ENCODE measurements at places on chromosomes 7 and 10.
A peak's percentile ranks its signal among the peaks of the same experiment; 100 is the strongest.

GRCh38 chr7:97635622-97636021 is 96.3 kb upstream of the TAC1 start:
- no peak for DNase-seq

DNA sequence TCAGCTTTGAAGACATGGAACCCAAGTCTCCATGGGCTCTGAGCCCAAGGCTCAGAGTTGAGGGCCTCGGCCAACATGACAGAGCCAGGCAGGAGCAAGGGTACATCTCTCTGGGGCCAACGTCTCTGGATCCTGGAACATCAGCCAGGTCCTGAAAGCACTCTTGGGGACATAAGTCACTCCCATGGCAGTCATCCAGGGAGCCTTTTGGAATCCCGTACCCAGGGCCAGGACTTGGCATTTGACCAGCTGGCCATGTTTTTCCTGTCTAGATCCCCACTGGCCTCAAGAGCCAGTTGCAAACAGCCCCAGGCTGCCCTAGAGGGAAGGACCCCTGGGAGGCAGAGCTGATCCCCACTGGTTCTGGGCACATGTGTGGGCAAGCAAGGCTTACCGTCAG is 4.3 kb upstream of the CXCL12 start:
- DNase-seq = no peak

DNA sequence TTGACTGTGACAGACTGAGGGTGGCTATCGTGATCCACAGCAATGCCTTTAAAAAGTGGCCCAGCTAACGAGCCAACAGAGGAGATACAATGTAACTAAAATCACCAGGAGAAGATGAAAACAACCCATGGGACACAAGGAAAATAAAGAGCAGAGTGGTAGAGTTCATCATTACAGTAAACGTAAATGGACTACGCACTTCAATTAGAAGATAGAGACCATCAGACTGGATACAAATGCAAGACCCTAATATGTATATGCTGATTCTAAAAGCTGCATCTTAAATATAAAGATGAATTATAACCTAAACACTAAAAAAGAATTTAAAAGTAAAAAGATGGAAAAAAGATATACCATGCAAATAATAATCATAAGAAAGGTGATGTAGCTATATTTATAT is 6.6 kb upstream of the STK32C start:
- DNase-seq = no peak

GRCh38 chr10:43373461-43373860 is 2.0 kb downstream of the FXYD4 start:
- no peak for DNase-seq

GRCh38 chr7:30941582-30942323 is 22.0 kb upstream of the GHRHR start:
- DNase-seq = no peak

GRCh38 chr7:82506208-82506607 is 62.6 kb upstream of the CACNA2D1 start:
- no peak for DNase-seq

GRCh38 chr7:22856416-22856815 is 33.8 kb upstream of the TOMM7 start:
- DNase-seq = no peak

GRCh38 chr7:112182749-112183148 is 23.4 kb downstream of the DOCK4 start:
- DNase-seq = no peak

GRCh38 chr10:116606061-116606483 is 14.7 kb upstream of the PNLIPRP2 start:
- DNase-seq = no peak

DNA sequence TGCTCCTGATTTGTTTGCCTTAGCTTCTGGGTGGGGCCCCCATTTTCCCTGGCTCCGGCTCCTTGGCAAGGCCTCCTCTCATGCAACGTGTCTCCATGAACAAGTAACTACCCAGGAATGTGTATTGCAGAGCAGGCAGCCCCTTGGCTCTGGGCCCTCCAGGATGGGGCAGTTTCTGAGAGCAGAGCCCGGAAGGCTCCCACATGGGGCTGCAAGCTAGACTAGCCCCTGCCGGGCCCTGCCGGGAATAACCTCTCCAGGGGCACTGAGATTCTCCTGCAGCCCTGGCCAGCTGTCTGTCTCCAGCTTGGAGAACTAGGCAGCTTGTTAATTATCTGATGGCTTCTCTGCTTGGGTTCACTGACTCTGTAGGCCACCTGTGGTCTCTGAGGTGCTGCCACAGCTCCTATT is 184.0 kb upstream of the INHBA start:
- no peak for DNase-seq

GRCh38 chr10:94521276-94522250 is 24.0 kb upstream of the HELLS start:
- no peak for DNase-seq

GRCh38 chr10:1172256-1172984 is 116.2 kb downstream of the WDR37 start:
- no peak for DNase-seq

DNA sequence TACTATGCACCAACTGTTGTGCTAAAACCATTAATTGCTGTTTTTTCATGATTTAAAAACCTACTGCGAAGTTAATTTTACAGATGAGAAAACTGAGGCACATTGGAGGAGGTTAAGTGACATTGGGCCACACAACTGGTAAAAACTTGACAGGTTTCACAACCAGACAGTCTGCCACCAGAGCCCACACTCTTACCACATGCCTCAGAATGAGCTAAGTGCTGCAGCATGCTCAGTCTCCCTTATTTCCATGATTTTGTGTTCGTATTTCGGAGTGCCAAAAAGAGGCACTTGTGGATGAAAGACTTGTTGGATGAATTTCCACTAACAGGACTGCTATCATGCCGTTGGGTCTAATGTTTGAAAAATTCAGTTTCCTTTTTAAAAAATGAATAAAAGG is 77.4 kb downstream of the PCLO start:
- no peak for DNase-seq

DNA sequence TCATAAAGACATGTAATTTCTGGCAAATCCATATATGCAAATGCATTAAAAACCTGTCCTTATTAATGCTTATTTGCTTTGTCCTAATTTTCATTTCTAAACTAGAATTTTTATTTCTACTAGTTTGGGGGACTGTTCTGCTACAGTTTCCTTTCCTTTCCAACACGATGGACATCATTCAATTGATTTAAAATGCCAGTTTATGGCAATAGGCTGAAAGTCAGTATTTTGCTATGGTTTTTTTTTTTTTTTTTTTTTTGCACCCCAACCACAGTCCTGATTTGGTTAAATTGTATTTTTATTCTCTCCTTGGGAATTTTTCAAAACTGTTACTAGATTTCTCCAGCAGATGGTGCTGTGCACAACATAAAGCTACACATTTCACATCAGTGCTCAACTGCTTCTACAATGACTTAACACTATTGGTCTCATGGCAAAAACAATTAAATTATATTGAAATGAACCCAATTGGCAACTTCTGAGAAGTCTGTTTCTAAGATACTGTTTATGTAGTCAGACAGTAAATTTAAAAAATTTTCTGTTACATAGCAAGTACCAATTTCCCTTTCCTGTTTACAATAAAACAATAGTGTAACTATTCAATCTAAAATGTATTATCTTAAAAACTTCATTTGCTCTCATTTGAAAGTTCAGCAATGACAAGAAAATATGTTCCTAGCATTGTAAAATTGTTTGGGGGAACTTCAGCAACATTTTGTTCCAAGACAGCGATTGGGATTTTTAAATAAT is 193.8 kb upstream of the CCDC6 start:
- DNase-seq = peak; percentile 19

- DNase-seq = no peak
Measured at GRCh38 chr10:132876993-132877431, 65.4 kb downstream of the CFAP46 start.

DNA sequence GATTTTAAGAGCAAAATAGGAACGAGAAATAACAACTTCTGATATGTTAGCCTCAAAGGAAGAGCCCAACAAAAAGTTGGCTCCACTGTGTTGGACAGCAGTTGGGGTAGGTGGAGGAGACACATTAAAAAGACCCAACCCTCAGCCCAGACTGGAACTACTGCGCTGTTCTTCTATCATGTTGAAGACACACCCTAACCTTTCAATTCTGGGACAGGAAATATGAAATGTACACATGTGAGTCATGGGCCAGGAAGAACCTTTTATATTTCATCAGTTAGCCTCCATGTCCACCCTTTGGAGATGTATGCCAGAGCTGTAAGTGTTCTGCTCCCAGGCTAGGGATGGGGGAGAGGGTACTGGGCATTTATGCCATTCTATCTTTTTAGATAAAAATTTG is 22.1 kb downstream of the CLDN12 start:
- DNase-seq = no peak

Data from CD4-positive, alpha-beta T cell treated with Interleukin-6 at 100 ng/mL for 8 hours (primary cell).